ENCODE measurements at places on chromosomes 2 and 18.

DNA sequence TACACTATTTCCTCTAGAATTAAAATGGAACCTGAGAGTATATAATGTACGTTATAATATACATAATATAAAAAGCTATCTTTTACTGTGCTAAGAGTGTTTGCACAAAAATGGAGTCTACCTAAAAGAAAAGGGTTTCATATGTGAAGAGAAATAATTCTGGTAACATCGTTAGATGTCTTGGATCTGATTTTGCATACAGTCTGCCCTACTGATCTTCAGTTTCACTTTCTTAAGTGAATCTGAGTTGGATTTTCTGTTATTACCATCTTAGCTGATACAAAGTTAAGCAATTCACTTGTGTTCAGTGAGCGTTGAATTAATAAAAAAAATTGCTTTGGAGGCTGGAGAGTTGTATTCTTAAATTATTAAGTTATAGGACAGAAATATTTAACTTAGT is 502.1 kb upstream of the TMEFF2 start:
- H3K27ac ChIP-seq: no peak overlapping the region
- no peak for DNase-seq
- no peaks in the 10 kb centered on the region for H3K27me3 ChIP-seq
- no peaks in the 10 kb centered on the region for H3K36me3 ChIP-seq
- no peaks in the 10 kb centered on the region for H3K4me1 ChIP-seq

DNA sequence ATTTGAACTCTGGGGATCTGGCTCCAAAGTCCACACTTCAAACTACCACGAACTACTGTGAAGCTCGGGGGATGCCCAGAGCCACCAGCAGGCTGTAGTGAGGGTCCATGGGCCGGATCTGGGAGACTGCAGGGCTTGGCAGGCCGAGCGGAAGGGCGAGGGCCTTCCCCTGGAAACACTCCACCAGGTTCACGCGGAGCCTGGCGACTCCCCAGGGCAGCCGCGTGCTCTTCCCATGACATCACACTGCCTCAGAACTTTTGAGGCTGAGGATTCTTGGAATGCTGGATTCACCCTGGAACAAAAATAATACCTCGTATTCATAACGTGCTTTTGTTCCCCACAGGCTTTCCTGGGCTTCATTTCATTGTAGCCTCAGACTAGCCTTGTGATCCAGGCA is 201.0 kb downstream of the SMAD7 start:
- peaks cover 21% of the 10 kb centered on the region for H3K4me1 ChIP-seq
- peak overlapping the region; percentile 70 for H3K27ac ChIP-seq
- no peak overlapping the region for H3K4me3 ChIP-seq
- no peaks in the 10 kb centered on the region for H3K36me3 ChIP-seq

- peaks cover 19% of the 10 kb centered on the region for H3K4me1 ChIP-seq
- H3K36me3 ChIP-seq: no peaks in the 10 kb centered on the region
- no peak overlapping the region for H3K27ac ChIP-seq
- H3K27me3 ChIP-seq: no peaks in the 10 kb centered on the region
- H3K4me3 ChIP-seq: no peak overlapping the region
Observed at GRCh38 chr2:216619411-216620393, 13.5 kb upstream of the IGFBP2 start.

GRCh38 chr2:48122166-48122565 is 215.9 kb upstream of the FBXO11 start:
- DNase-seq: no peak
- no peak overlapping the region for H3K27ac ChIP-seq
- no peak overlapping the region for H3K4me3 ChIP-seq
- no peaks in the 10 kb centered on the region for H3K27me3 ChIP-seq
- H3K36me3 ChIP-seq: no peaks in the 10 kb centered on the region
- H3K4me1 ChIP-seq: no peaks in the 10 kb centered on the region

DNA sequence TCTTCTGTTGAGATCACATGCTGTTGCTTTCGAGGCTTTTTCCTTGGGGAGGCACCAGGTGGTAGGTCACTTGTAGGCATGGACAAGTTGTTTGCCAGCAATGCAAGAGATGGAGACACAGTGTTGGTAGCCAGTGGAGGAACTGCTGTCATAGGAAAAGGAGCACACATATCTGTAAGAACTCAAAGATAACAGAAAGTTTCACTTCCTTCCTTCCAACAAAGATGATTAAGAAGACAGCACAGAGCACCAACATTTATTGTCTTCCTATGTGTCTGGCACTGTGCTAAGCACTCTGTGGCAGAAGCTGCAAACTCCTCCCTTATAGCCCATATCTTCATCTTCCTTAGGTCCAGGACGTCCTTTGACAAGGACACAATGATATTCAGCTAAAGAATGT is 64.5 kb upstream of the AMMECR1L start:
- no peaks in the 10 kb centered on the region for H3K27me3 ChIP-seq
- H3K4me1 ChIP-seq: peaks cover 17% of the 10 kb centered on the region
- no peaks in the 10 kb centered on the region for H3K36me3 ChIP-seq
- no peak overlapping the region for H3K27ac ChIP-seq

DNA sequence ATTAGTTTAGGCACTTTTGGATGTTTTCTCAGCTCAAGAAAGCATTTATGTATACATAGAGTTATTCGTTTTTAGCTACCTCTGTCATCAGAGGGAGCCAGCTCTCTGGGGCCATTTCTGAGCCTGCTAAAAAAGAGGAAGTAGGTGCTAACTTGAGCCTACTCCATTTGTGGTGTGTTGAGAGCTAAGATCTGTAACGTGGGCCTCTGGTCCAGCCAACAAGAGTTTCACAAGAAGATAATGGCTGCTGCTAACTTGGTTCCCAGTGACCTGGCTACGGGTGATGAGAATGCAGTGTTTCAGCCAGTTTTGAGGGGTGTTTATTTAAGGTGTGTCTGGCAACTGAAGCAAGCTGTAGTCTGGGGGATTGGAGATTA is 182.5 kb downstream of the PRKCE start:
- no peaks in the 10 kb centered on the region for H3K27me3 ChIP-seq
- no peak overlapping the region for H3K27ac ChIP-seq
- no peak for DNase-seq
- H3K4me3 ChIP-seq: no peak overlapping the region
- H3K4me1 ChIP-seq: peaks cover 1% of the 10 kb centered on the region

GRCh38 chr18:37577051-37577611 is 11.5 kb upstream of the CELF4 start:
- no peaks in the 10 kb centered on the region for H3K36me3 ChIP-seq
- no peak overlapping the region for H3K27ac ChIP-seq
- no peaks in the 10 kb centered on the region for H3K4me1 ChIP-seq
- no peak overlapping the region for H3K4me3 ChIP-seq
- no peaks in the 10 kb centered on the region for H3K27me3 ChIP-seq
- DNase-seq: peak; percentile 77

DNA sequence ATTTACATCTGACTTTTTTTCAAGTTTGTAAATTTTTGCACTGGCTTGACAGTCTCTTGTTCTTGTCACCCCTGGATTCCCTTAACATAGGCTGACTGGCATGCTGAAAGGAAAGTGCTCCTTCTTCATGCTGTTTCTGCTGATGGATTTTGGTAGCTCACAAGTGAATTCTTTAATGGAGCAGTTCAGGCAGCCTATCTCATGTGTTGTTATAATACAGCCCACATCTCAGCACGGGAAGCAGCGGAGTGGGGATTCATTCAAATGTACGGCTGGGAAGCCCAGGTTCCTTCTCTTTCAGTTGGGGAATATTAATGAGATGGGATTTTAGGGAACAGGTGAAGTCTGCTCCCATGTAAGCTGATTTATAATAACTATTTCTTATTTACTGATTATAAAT is 142.8 kb downstream of the CD8B2 start:
- H3K4me1 ChIP-seq: no peaks in the 10 kb centered on the region
- H3K27ac ChIP-seq: no peak overlapping the region
- DNase-seq: no peak
- no peak overlapping the region for H3K4me3 ChIP-seq

GRCh38 chr2:47339745-47340541 is 63.0 kb upstream of the MSH2 start:
- H3K4me1 ChIP-seq: peaks cover 9% of the 10 kb centered on the region
- no peak overlapping the region for H3K27ac ChIP-seq
- no peak overlapping the region for H3K4me3 ChIP-seq
- H3K27me3 ChIP-seq: no peaks in the 10 kb centered on the region

GRCh38 chr2:26722328-26722727 is 29.8 kb downstream of the KCNK3 start:
- H3K36me3 ChIP-seq: no peaks in the 10 kb centered on the region
- H3K27me3 ChIP-seq: no peaks in the 10 kb centered on the region

- DNase-seq: no peak
- H3K27ac ChIP-seq: no peak overlapping the region
- no peaks in the 10 kb centered on the region for H3K27me3 ChIP-seq
- no peaks in the 10 kb centered on the region for H3K4me1 ChIP-seq
Observed at GRCh38 chr2:16911746-16912145, 246.1 kb upstream of the CYRIA start.

DNA sequence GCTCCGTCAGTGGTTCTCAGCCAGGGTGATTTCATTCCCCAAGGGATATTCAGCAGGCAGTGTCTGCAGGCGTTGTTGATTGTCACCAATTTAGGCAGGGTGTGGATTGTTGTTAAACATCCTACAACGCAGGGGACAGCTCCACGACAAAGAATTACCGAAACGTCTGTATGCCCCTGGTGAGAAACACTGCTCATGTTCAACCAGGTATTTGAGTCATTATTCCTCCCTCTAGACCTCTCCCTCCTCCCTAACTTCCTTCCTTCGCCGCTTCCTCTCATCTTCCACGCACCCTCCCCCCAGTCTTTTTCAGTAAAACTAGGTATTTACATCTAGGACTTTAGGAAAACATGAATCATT is 50.8 kb downstream of the NCK2 start:
- peak overlapping the region; percentile 20 for H3K27ac ChIP-seq
- no peak for DNase-seq
- no peak overlapping the region for H3K4me3 ChIP-seq
- peaks cover 84% of the 10 kb centered on the region for H3K4me1 ChIP-seq
- H3K36me3 ChIP-seq: no peaks in the 10 kb centered on the region
- H3K27me3 ChIP-seq: no peaks in the 10 kb centered on the region

DNA sequence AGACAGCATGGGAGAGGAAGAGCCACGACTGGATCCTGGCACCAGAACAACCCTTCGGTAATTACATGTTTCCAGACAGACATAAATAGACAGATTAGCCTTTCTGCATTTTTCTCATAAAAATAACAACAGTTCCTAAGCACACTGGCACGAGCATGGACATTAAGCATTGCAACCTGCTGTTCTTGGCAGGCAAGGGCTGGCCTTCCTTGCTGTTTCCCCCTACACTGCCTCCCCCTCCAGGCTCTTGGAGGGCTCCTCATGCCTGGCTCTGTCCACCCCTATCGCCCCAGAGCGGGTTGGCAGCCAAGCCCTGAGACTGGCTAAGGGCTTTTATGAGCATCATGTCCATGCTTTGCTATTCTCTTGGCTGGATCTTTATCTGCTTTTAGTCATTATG is 89.6 kb downstream of the TTC32 start:
- peaks cover 11% of the 10 kb centered on the region for H3K4me1 ChIP-seq
- no peaks in the 10 kb centered on the region for H3K27me3 ChIP-seq
- DNase-seq: peak; percentile 49
- no peak overlapping the region for H3K27ac ChIP-seq

DNA sequence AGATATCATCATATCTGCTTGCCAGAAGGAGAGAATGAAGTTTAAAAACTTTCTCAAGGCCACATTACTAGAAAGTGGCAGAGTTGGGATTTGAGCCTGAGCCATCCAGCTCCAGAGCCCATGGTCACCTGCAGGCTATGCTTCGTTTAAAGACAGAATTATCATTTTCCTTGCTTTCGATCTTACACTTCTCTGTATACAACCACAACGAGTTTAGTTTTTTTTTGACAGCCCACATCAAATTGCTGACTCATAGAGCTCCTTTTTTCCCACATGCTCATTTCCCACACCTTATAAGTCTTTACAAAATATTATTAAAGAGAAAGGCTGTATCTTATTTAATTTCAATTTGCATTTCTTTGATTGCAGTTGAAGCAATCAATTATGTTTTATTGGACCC is 6.5 kb downstream of the PLEK start:
- peaks cover 10% of the 10 kb centered on the region for H3K4me1 ChIP-seq
- H3K27me3 ChIP-seq: no peaks in the 10 kb centered on the region
- H3K4me3 ChIP-seq: no peak overlapping the region
- no peaks in the 10 kb centered on the region for H3K36me3 ChIP-seq
- no peak overlapping the region for H3K27ac ChIP-seq

DNA sequence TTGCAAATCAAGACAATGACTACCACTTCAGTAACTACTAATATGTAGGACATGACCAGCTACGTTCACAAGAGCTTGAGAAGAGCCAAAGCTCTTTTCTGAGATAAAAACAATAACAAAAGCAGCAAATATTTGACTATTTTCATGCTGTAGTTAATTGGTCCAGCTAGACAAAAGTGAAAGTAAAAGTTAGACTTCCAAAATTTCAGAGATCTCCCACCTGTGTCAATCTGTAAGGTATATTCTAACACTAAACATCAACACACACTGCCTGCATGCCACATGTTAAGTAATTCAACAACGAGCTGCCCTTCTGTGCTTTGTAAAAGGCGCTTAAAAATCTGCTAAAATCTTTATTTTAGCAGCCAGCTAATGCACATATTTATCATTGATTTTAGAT is 185.9 kb downstream of the SLC39A10 start:
- no peak overlapping the region for H3K4me3 ChIP-seq
- DNase-seq: no peak
- H3K4me1 ChIP-seq: no peaks in the 10 kb centered on the region
- no peaks in the 10 kb centered on the region for H3K27me3 ChIP-seq

DNA sequence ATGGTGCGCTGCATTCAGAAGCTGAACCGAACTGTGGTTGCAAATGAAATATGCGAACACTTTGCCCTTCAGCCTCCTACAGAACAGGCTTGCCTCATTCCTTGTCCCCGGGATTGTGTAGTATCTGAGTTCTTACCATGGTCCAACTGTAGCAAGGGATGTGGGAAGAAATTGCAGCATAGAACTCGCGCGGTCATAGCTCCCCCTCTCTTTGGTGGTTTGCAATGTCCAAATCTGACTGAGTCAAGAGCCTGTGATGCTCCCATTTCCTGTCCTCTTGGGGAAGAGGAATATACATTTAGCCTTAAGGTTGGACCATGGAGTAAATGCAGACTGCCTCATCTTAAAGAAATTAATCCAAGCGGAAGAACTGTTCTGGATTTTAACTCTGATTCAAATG is 291.4 kb downstream of the THSD7B start:
- no peak overlapping the region for H3K27ac ChIP-seq
- no peaks in the 10 kb centered on the region for H3K27me3 ChIP-seq
- no peak for DNase-seq
- H3K36me3 ChIP-seq: no peaks in the 10 kb centered on the region

DNA sequence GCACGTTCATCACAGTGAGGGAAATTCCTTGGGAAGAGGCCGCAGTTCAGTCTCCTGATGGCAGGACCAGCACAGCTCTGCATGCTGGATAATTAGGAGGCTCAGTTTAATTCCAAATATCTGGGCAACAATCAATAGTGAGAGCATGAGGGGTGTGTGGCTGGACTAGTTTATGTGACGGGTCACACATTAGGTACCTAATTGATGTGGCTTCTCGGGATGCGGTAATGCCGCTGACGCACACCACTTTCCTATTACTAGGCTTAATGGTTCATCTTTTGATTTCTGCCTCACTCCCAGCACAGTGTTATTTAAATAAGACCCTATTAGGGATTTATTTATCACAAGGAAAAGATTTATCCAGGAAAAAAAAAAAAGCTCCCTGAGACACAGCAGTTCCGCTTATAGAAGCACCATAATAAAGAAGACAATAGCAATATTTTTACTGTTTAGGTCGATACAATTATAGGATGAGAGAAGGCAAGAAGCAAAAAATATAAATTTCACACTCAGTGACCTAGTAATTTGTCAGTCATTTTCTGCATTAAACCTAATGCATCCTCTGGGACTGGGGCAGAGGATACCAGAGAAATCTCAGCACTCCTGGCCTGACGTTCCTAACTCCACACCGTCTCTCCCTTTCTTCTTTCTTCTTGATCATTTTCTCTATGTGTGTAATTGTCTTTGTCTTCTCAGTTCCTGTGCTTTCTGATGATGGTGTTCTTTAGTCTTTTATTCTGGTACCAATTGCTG is 264.7 kb upstream of the SLC14A2 start:
- DNase-seq: no peak
- H3K27ac ChIP-seq: no peak overlapping the region
- no peak overlapping the region for H3K4me3 ChIP-seq
- H3K36me3 ChIP-seq: no peaks in the 10 kb centered on the region

Measured in vagina (tissue), 2 donors.